Fibroblast of skin of scalp (primary cell): ENCODE measurements at places on chromosomes 12 and 14.

DNA sequence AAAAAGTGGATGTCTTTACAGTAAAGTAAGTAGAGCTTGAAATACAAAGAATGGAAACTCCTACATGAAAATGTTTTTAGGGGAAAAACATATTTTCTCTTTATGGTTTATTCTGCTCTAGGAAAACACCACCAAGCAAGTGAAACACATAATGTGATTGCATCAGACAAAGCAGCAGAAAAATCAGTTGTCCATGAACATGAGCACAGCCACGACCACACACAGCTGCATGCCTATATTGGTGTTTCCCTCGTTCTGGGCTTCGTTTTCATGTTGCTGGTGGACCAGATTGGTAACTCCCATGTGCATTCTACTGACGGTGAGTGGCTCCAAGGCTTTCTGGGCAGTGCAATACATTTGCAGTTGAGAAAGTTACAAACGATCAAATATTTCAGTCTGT lies 42.6 kb upstream of the PLEKHD1 start:
- DNase-seq = peak; percentile 18

- DNase-seq = no peak
These were observed 297.6 kb downstream of the TMEM132D start for GRCh38 chr12:129606239-129606638.

DNA sequence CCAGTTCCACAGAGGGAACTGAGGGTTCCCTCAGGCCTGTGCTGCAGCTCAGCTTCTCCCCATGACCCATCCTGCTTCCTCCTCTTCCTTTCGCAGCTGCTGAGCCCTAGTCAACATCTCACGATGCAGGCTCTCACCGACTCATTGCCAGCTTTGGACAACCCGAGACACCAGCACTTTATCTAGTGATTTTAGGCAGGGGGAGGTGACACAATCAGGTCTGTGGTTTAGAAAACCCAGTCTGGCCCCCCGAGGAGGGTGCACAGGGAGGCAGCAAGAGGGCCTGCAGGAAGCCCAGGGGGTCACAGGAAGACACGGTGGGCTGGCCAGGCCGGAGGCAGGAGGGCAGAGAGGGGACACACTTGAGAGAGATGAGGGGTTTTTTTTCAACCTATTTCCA lies 35.4 kb downstream of the DIO3 start:
- no peak for DNase-seq

GRCh38 chr12:99224237-99224636 lies 423.3 kb upstream of the GARIN6 start:
- DNase-seq = no peak

DNA sequence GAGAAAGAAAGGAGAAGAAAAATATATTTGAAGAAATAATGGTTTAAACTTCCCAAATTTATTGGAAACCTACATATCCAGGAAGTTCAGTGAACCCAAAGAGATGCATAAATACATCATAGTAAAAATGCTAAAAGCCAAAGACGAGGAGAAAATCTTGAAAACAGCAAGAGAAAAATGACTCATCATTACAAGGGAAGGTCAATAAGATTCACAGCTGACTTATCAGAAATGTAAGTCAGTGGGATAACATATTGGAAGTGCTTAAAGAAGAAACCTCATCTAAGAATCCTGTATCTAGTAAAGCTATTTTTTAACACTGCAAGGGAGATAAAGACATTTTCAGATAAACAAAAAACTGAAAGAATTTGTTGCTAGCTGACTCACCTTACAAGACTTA lies 19.9 kb downstream of the RIC8B start:
- no peak for DNase-seq
